Sigmoid colon (tissue), 7 donors: ENCODE measurements at places on chromosomes 12 and 14.
A peak's percentile ranks its signal among the peaks of the same experiment; 100 is the strongest.

GRCh38 chr12:30643366-30643765 is 52.3 kb downstream of the IPO8 start:
- no peak for DNase-seq

- DNase-seq, result peak; percentile 86
These were observed 864 bp downstream of the DNAJC22 start for GRCh38 chr12:49347311-49348193.

- DNase-seq, result no peak
These were observed 16.0 kb downstream of the C14orf132 start for GRCh38 chr14:96055065-96055752.

DNA sequence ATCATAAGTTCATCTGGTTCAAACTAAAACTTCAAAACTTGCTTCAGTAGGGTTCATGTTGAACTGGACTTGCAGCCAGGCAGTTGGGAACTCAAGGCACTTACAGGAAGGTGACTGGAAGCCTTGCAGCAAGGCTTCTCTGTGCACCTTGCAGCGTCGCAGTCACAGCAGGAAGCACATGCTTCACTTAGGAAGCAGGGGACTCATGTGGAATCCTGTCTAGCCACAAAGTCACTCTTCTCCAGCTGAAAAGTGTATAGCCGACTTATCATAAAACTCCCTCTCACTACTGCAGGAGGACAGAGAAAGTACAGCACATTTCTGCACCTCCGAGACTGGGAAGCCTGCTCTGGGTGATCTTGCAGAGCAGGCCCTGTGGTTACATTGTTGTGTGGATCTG is 114.0 kb upstream of the PRB2 start:
- DNase-seq, result no peak
